ENCODE measurements at places on chromosomes 4 and X. TPM values are rescaled to one million over a fixed set of nuclear protein-coding genes. Genes with fewer than 3 reads are reported as not detected.

The USP9X gene
- total RNA-seq = 39.4 TPM

The CCSER1 gene
- not detected for total RNA-seq

The USP51 gene
- total RNA-seq = 0.67 TPM

The MAGEC1 gene
- total RNA-seq = 0.05 TPM
